NCI-H1048 (cell line): ENCODE measurements at places on chromosomes 3 and 15.

DNA sequence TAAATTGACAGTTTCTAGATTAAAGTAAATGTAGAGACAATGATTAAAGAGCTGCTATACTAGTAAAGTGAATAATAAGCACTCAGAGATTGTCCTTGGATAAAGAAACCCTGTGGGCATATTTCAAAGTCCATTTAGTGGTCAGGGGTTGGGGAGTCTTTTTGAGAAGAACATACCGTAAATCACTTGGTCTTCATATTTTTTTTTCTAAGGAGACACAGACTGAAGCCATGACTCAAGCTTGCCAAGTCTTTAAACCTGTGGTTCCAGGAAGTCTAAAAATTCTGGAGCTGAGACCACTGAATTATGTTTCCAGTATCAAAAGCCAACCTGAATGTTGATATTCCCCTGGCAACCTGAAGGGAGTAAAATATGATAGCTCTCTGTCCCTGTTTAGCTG is 171.0 kb downstream of the TPRG1 start:
- no peak for DNase-seq

GRCh38 chr3:22886439-22887068 is 316.6 kb upstream of the UBE2E2 start:
- no peak for DNase-seq

DNA sequence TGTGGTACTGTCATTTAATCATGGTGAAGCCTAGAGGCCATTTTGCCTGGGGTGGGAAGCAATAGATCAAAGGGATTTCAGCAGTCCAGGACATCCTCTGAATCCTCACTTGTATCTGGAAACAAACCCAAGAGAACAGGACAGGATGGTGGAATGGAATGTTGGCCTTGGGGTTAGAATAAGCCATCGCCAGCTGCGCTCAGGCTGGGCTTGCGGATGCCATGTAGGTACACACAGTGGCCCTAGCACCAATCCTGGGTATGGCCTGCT is 76.5 kb upstream of the ALDH1A3 start:
- no peak for DNase-seq

DNA sequence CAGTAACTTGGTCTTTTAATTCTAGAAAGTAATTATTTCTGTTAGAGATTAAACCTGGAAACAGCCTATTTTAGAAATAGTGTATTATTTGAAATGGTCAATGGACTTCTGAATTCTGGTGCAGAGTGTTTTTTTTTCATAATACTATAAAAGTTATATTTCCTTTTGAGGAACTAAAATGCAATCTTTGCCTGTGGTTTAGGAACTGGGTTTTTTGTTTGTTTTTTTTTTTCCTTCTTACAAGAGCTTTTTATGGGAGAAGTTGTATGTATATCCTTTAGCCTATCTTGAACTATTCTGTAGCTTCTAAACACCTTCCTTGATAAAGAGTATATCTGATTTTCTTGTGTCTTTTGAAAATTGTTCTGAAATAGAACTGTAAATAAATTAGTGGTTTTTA is 88.3 kb downstream of the ARIH1 start:
- no peak for DNase-seq

DNA sequence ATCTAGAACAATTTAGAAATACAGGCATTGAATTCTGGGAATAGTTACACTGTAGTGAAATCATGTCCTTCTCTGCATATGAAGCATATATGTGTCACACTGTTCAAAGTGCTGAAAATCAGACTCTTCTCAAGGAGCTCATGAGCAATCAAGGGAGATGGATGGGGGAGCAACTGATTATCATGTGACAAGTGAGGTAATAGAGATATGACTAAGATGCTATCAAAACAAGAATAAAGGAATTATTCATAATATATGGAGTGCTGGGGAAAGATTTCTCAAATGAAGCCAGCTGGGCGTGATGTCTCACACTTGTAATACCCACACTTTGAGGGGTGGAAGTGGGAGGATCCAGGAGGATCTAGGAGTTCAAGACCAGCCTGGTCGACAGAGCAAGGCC is 74.9 kb upstream of the CHRNB4 start:
- no peak for DNase-seq

GRCh38 chr15:51092480-51093040 is 2.1 kb downstream of the TNFAIP8L3 start:
- no peak for DNase-seq

- DNase-seq: no peak
Measured at GRCh38 chr15:48358229-48359152, 27.3 kb downstream of the DUT start.

GRCh38 chr15:78306176-78306774 is 6.9 kb upstream of the SKIC8 start:
- no peak for DNase-seq

DNA sequence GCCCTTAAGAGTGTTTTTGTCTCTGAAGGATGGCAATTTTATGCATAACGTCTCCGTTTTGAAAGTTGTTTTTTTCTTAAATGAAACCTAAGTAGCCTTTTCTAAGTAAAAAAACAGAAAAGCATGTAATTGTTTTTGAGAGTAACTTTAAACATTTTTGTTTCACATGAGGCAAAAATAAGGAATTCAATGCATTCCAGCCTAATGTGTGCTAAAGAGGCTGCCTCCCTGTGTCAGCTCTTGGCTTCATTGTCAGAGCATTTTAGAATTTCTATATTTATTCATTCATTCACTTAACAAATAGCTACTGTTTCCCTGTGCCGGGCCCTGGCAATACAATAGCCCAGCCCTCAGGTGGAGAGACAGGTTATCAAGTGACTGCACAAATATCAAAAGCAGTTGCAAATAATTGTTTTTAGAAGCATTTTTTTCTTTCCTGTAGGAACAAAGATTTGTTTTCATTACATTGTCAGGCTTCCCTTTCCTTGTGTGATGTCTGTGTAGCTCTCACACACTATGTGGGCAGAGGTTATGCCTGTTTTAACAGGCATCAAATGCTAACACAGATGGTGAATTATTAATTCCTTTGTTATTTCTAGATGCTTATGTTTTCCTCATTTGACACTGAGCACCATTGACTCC is 81.9 kb downstream of the CCK start:
- DNase-seq: no peak

GRCh38 chr3:79874646-79875045 is 106.8 kb upstream of the ROBO1 start:
- no peak for DNase-seq

- DNase-seq: no peak
Measured at GRCh38 chr15:70834999-70835398, 19.0 kb downstream of the LARP6 start.

GRCh38 chr15:52481915-52482314 is 46.8 kb downstream of the MYO5A start:
- no peak for DNase-seq

GRCh38 chr3:10471054-10471688 is 34.2 kb downstream of the ATP2B2 start:
- DNase-seq: no peak
